Occipital lobe (tissue), 3 donors: ENCODE measurements at places on chromosomes 13 and 19.

GRCh38 chr19:47539747-47540311, 25.0 kb upstream of the NAPA start:
- DNase-seq: no peak

- DNase-seq: no peak
Observed at GRCh38 chr13:91627952-91628739, 229.7 kb downstream of the GPC5 start.

DNA sequence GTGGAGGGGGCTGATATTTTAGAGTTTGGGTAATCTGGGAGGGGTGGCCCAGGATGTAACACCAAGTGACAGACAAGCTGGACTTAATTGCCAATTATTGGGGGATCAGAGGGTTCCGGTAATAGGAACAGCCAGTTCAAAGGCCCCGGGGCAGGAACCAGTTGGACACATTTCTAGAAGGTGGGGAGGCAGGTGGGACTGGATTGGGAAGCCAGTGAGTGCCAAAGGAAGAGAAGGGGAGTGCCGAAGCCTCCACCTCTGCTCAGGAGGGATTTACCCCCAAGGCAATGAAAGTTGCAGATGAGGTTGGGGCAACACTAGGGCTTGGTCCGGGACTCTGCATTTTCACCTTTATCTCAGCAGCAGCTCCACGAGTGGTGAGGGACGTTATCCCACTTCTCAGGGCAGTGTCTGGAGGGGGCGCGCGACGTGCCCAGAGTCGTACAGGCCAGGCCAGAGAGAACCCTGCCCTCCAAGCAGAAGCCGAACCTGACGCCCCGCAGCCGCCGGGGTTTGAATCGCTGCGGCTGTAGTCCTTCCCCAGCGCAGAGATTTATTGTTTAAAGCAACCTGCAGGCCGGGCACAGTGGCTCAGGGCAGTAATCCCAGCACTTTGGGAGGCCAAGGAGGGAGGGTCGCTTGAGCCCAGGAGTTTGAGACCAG, 5.7 kb upstream of the JUND start:
- no peak for DNase-seq

- no peak for DNase-seq
Observed at GRCh38 chr13:114140906-114141250, 8.5 kb upstream of the RASA3 start.

DNA sequence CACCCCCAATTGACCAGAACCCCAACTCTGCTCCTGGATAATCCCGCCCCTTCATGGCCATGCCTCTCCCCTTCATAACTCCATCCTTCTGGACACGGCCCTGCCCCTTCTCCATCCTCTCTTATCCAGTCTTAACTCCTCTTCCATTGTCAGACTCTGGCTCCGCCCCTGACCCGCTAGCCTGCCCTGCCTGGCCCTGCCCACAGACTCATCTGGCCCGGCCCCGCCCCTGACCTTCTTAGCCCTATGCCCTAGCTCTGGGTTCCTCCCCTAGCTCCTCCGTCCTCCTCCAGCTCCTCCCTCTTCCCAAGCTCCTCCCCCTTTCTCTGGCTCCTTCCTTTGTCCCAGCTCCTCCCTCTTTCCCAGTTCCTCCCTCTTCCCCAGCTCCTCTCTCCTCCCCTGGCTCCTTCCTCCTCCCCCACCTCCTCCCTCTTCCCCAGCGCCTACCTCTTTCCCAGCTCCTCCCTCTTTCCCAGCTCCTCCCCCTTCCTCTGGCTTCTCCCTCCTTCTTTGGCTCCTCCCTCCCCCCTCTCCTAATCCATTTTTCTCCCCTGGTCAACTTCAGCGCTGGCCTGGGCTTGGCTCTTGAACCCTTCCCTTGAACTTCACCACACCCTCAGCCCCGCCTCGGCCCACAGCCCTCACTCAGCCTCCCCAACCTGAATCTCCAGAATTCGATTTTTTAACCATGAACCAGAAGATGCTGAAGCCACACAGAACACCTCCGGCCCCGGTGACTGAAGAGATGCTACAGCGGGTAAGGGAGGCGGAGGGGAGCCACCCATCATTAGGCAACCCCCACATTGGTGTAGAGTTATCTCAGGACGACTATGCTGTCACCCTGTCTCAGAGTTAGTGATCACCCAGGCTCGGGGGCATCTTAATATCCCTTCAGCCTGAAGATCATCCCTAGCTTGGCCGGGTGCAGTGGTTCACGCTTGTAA, 9.2 kb upstream of the ZNF358 start:
- peak; percentile 33 for DNase-seq
